CD4-positive, alpha-beta T cell treated with Interleukin-12 subunit alpha and Interleukin-12 subunit beta, for 1 hour (primary cell): ENCODE measurements at places on chromosomes 11 and 22.

DNA sequence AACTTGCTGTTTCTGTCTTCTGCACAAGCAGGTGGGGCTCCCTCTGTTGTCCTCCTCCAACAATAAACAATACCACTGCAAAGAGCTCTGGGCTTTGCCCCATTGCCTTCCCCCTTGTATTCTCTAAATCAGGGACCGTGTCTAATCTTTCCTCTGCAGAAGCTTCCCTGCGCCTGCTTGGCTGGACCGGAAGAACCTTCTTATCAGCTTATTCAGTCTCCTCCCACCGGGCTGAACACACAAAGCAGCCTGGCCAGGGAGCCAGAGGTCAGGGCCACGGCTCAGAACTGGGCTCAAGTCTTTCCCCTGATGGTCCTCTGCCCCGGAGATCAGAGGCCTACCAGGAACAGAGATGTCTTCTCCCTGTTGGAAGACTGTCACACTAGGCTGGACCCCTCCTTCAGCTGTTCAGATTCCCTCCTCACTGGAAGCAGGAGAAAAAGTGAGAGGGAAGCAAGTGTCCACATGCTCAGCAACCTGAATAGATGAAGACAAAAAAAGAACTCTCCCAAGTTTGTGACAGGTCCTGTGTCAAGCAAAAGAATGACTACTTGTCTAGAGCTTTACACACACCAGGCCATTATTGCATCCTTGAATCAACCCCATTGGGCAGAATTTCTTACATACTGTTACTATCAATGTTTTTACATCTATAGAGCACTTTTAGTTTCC, 63.7 kb downstream of the RAB30 start:
- no peak for DNase-seq

GRCh38 chr11:89147229-89147628, 30.4 kb upstream of the TYR start:
- no peak for DNase-seq

DNA sequence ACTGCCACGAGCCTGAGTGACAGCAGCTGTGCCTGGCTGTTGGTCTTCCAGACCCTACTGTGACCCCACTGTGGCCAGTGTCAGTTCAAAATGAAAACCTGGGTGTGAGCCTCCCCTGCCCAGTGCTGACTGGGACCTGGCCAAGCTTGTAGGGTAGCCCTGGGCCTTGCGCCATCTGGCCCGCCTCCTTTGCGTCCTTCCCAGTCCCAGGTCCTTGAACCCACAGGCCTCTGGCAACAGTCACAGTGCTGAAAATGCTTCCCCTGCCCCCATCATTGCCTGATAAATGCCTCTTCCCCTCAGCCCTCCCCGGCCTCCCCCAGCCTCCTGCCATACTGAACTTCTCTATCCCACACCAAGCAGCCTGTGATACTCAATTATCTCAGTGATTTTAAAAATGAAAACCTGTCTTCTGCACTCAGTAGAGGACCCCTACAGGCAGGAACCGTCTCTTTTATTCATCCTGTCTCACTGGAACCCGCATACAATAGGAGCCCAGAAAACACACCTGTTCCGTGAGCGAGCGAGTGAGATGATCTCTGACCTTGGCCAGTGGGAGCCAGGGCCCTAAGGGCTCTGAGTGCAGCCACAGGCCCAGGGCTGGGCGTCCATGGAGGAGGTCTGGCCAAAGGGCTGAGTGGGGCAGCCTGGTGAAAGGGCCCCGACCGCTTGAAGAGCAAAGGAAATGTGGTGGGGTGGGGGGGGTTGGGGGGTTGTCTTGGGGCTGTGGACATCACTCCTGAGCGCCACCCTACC, 49.7 kb upstream of the TTLL12 start:
- DNase-seq = no peak

DNA sequence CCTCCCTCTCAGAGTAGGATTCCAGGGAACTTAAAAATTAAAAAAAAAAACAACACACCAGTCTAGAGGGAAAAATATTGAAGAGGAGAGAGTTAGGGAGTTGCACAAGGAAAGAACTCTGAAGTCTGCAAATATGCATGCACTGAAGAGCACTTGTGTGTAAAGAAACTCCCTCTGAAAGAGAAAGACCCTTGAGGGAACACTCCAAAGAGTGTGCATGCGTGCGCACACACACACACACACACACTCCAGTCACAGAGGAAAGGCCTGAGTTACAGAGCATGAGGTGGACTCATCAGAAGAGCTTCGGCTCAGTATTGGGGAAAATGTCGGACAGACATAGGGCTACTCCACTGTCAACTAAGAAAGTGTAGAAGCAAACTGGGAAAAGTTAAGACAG, 30.1 kb downstream of the GGTLC2 start:
- no peak for DNase-seq

DNA sequence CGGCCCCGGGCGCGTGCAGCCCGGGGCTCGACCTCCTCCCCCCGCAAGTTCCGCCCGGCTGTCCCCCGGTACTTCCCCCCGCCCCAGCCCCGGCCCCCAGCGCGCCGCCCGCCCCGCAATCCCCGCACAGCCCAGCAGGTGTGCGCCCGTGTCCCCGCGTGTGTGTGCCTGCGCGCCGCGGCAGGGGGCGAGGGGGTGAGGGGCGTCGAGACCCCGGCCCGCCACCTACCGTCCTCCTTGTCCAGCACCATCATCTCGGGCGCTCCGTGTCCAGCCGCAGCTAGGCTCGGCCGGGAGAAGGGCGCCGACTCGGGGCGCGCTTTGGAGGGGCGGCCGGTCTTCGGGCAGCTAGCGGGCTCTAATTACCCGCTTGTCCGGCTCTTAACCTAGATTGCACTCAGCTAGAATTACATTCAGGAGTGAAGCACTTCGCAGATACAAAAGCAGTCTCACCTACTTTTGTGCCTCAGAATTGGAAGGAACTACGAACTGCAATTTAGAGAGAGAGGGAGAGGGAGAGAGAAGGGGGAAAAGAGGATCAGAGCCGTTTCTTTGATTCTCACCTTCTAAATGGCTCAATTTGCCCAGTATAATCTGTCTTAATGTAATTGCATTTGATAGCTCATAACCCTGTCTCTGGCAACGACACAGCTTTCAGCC, 439 bp downstream of the LMO1 start:
- no peak for DNase-seq

GRCh38 chr11:88813233-88813915, 252.4 kb downstream of the GRM5 start:
- no peak for DNase-seq

DNA sequence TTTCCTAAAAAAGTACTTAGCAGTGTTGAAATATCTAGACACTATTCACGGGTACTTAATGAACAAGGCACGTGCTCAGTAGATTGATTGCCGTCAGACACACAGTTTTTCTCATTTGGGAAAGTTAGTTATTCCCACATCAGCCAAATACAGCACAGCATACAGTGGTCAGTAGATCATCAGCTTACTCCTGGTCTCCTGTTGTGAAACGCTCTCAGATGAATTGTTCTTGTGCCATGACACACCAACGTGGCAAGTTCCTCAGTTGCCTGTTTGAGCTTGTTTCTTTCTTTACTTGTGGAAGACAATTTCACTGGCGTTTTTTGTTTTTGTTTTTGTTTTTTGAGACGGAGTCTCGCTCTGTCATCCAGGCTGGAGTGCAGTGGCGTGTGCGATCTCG, 8.6 kb downstream of the TAB1 start:
- DNase-seq = no peak

- DNase-seq = no peak
Observed at GRCh38 chr11:21631991-21632390, 560.9 kb upstream of the ANO5 start.

DNA sequence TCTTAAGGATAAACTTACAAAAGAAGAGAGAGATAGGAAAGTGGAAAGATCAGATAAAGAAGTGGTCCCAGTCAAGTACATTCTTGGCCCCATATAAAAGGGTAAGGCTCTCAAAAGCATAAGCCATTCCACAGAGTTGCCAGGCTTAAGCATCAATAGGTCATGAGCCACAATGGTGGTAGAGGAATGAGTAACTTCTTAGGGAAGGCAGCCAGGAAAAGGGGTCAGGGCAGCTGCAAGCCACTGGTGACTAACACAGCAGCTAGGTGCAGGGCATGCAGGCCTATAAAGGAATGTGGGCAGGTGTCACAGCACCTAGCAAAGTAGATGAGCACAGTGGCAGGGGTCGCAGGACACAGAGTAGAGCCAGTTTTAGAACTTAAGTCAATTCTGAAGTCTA, 302.6 kb upstream of the FAT3 start:
- DNase-seq = no peak

DNA sequence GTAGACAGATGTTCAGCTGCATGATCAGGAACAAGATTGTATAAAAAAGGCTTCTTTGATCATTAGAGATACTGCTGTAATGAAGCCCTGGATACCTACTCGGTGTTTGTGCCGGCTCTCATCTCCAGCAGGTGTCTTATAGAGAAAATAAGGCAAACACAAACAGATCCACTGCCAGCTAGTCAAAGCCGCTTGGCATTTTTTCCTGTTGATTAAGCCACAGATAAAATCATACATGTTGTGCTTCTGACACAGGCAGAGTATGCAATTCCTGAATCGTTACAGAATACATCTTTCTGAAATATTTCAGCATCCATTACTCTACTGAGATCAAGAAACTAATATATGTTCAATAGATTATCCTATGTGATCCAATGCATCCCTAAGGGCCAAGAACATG, 206.9 kb downstream of the CADM1 start:
- DNase-seq = no peak

- no peak for DNase-seq
Observed at GRCh38 chr11:121385688-121386087, 66.4 kb upstream of the SORL1 start.

DNA sequence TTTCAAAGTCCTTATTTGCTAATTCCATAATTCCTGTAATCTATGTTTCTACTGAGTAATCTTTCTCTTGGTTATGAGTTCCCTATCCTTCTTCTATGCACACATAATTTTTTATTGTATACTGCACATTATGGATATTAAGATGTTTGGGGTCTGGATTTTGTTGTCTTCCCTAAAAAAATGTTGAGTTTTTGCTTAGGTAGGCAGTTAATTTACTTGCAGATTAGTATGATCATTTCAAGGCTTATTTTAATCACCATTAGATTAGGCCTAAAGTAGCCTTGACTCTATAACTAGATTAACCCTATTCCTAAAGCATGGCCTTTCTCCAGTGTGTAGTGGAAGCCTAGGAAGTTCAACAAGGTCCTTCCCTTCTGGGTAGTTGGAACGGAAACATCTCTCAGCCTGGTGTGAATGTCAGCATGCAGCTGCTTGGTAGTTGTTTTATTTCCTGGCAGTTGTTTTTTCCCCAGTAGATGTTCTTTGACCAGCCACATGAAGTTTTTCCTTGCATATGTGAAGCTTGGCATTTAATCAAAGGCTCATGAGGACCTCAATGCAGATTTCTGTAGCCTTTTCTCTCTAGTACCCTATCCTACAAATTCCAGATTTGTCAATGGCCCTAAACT, 419.3 kb upstream of the NARS2 start:
- no peak for DNase-seq
